ENCODE measurements at places on chromosomes 3 and 15.

GRCh38 chr3:150299201-150299600 lies 108.9 kb upstream of the TSC22D2 start:
- DNase-seq = no peak

GRCh38 chr3:41630708-41631107 lies 331.2 kb downstream of the ULK4 start:
- no peak for DNase-seq

DNA sequence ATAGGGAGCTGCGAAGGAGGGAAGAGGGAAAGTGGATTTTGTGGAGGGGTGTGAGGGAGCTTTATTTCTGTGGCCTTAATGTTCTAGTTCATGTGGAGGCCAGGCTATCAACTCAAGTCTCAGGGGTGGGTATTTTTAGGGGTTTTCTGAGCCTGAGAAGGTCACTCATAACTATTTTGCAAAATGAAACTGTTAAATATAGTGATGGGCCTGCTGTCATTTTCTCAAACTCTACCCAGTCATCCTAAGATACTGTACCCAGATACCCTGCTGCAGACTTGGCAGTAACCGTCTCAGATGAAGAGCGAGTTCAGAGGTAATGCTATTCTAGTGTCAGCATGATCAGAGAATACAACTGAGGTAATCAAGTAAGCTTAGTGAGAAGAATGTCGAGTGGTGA lies 545.0 kb upstream of the TBL1XR1 start:
- DNase-seq = no peak

DNA sequence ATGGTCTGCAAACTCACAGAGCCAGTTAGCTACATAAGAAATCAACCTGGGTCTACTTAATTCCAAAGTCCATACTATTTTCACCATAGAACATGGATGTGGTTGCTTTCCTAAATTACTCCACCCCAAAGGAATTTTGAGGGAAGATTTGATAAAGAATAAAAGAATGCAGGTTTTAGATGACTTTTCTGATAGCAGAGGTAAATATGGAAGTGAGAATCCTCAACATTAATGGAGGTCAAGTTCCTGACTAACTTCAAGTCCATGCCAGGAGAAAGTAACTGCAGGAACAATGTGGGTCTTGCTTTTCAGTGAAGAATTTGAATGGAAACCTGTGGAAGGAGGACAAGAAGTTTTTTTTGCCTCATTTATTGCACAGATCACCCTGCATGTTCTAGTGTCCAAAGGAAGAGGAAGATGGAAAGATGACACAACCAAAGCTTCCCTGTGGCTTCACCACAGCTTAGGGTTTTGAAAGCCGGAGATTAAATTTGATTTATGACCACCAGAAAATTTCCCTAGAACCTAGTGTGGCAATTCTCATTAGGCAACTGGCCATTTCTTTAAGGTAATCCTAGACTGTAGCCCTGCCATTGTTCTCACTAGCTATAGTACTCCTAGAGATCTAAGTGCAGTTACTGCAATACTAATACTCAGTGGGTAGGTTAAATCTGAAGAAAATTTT lies 429.7 kb downstream of the RAP2B start:
- DNase-seq = no peak

DNA sequence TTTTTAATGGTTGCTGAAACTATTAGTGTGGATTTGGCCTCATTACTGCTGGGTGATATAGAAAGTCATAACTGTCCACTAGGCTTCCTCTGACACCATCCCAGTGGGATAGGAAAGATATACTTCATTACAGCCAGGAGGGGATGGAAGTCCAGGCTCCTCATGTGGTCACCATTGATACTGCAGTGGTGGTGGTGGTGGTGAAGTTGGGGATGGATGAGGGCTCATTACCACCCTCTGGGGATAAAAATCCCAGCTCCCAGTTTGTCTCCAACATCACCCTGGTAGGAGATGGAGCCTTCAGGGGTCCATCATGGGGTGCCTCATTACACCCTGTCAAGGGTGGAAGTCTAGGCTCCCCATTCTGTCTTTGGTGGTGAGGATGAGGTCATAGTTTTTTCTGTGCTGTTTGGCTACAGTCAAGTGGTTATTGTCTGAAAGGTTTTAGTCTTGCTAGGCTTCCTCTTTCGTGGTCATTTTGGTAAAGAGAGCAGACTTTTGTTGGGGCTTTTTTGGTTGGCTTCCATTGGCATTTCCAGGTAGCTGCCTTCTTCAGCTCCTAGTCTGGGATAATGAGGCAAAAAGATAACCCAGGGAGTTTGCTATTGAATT lies 30.1 kb upstream of the FILIP1L start:
- no peak for DNase-seq

All from stimulated activated CD4-positive, alpha-beta T cell treated with anti-CD3 and anti-CD28 coated beads, Interleukin-15, amount 100 ng/mL, for 24 hours (primary cell).